PC-9 (cell line): ENCODE measurements at places on chromosomes 4 and X.

DNA sequence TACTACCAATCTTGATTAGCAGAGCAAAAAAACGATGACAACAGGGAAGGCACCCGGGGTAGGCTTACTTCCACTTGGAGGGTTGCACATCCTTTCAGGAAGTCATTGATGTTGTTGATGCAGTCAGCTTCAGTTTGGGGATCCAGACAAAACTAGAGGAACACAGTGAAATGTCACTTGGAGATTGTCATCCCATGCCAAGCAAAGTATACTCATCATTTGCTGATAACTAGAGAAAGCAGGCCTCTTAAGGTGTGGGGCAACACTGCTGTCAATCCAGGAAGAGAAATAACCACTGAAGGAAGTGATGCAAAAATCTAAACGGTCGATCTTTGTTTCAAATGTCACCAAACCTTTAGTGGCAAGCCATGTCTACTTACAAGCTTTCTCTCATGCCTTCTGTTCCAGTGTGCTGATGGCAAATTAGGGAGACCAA is 1.4 kb downstream of the ARHGEF6 start:
- DNase-seq: no peak

DNA sequence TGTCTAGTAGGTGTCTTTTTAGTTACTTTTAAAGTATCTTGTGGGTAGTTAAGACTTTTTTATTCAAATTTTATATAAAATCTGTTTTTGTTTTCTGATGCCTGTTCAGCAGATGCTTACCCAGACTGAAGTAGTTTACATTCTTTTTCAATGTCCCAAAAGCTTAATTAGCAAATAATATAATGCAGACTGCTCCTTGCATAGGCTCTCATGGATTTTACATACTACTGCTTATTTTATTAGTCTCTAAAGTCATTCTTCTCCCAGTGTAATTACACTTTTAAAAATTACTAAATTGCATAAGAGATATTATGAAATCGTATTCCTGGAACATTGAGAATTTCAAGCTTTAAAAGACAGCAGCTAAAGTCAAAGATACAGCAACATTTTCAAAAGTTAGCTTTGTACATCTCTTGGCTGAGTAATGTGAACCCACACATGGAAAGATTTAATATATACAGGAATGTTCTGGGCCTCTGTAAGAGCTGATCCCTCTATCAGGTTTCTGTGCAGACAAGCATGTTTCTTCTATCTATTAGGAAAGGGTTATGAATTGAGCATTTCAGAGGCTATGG is 148.4 kb upstream of the SPRY1 start:
- no peak for DNase-seq

DNA sequence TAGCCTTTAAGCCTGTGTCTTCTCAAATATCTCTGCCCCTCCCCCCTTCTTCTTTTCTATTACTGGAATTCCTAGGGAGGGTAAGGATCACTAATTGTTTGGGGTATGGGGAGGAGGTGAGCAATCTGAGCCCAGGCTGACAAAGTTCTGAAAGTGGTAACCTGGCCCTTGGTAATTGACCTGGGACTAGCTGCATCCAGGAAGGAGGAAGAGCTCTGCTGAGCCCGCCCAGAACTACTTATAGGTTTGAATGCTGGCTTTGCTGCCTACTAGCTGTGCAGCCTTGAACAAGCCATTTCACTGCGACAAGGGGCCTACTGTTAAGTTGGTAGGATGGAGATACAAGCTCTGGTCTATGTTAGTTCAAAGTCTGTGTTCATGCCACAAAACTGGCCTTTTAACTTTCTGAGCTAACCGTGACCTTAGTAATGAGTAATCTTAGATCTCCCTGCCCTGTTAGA is 37.8 kb downstream of the DGKK start:
- DNase-seq: no peak

GRCh38 chr4:1459722-1460511 is 53.7 kb upstream of the NKX1-1 start:
- no peak for DNase-seq

DNA sequence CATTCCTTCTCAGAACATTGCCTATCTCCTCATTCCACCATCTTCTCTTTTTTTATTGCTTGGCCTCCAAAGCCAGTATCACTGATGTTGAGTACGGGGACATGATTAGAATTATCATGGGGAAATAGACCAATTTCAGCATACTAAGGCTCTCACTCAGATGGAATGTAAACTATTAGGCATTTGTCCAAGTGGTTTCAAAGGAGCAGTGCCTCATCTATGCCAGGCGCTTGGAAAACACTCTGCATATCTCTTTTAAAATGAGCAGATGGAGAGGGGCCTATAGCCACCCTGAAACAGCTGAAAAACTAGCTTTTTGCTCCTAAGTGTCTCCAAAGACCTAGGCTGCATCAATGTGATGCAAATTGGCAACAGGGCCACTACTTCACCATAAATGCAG is 150.8 kb upstream of the DIPK2B start:
- DNase-seq: no peak

- DNase-seq: no peak
Measured at GRCh38 chr4:25873632-25874129, 10.9 kb upstream of the SEL1L3 start.

DNA sequence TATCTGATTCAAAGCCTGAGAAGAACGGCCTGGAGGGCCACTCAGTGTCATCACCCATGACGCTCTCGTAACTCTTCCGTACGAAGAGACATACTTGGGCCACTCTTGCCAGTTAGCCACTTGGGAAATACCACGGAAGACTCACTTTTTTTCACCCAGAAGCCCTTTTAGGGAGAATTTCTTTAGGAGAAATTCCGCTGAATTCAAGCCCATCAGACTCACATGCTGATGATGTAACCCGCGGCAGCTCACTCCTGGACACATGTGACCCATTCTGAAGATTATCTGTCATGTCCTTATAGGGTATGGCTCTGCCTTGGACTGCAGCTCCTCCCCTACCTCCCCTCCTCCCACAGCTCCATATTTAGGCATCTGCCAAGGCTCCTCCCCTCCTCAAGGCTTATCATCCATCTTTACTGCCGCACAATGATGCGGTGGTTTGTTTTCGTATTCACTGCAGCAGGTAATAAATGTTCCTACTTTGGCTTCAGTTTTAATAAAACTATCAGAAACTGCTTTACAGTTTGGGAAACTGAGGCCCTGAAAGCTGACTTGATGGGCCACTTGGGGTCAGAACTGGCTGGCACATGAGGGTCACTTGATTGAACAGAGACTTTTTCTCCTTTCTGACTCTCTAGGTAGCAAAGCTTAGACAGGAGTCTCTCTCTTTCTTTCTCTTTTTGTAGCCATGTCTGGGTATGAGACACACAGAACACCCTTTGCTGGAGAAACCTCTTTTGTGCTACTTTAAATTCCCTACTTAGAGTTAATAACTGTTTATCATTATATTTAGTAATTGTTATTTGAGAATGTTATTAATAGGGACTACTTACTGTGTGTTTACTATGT is 42.1 kb downstream of the RHOH start:
- no peak for DNase-seq

- no peak for DNase-seq
Measured at GRCh38 chr4:174524242-174524641, 2.0 kb upstream of the HPGD start.

DNA sequence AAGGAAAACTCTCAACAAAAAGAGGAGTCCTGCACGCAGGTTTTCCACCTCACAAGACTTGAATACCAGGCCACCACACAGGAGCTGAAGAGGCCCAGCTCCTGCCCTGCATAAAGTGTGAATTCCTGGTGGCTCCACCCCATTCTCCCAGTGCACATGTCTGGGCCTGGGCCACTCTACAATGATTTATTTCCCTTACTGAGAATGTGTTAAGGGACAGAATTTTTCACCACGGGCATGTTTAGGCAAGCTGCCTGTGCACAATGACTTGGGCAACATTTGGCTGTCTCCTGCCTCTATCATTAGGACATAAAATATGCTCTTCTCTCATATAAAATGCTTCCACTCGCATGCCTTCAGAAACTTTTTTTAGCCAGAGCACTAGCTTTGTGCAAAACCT is 197.1 kb downstream of the SLC7A11 start:
- no peak for DNase-seq

DNA sequence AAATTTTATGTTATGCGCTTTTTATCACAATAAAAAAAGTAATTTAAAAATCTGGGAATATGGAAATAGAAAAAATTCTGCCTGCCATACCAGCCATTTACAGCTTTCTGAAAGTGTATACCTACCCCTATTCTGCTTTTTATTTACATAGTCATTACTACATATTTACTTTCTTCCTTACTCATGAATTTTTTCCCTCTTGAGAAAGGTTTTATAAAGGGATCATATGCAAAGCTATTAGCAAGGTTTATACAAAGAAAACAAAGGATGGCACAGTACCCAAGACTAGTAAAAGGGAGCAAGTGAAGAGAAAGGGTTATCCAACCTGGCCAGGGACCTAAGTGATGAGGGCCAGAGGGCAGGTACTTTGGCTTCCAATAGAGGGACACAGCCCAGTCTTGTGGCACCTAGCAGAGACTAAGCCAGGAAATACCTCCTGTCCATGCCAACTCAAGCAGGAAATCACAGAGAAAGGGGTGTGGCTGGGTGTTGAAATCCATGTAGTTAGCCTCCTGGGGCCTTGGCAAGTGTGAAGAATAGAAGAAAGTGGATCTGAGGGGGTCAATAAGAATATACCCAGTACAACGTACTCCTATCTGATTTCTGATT is 207.3 kb upstream of the VEGFC start:
- peak; percentile 46 for DNase-seq

DNA sequence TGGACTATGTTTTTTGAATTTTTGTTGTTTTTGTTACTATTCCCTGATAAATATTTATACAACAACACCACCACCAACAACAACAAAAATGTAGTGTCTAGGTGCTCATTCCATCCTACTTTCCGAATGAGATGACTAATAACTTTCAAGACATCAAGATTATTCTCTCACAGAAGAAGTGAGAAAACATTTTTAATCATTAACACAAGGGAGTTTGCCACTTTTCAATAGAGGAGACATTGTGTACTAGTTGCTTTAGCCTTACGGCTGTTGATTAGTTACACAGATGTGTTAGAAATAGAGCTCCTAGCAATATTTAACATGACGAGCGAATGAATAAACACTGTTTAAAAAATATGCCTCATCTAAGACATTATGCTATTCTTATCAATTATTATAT is 898.8 kb downstream of the C4orf33 start:
- DNase-seq: no peak

GRCh38 chrX:116618546-116618945 is 155.8 kb upstream of the CT83 start:
- no peak for DNase-seq

- no peak for DNase-seq
Measured at GRCh38 chrX:108734426-108734825, 1.9 kb downstream of the IRS4 start.

GRCh38 chr4:189362364-189362763 is 578.3 kb upstream of the FRG1 start:
- no peak for DNase-seq

- DNase-seq: no peak
Measured at GRCh38 chr4:134260126-134260525, 58.5 kb upstream of the PABPC4L start.

DNA sequence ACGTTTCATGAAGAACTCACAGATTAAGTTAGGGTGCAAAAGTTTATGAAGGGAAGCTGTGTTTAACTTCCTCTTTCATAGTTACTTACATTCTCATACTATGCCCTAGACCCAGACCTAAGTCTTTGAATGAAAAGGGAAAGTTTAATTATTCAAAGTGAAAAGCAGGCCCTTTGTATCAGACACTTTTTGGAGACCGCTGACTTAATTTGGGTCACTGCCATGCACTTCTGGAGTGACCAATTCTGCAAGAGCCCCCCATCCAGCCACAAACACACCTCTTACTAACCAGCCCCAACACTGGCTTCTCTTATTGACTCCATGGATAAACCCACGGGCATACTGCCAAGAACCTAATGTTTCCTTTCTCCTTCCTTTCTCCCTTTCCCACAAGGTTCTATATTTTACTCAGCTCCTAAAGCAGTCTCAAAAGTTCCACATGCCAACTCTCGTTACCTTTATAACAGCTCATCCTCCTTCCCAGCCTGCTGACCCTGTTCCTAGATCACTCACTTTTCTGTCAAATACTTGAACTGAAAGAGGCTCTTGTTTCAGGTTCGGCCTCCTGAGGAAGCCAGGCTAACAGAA is 34.5 kb downstream of the ABCE1 start:
- DNase-seq: no peak

DNA sequence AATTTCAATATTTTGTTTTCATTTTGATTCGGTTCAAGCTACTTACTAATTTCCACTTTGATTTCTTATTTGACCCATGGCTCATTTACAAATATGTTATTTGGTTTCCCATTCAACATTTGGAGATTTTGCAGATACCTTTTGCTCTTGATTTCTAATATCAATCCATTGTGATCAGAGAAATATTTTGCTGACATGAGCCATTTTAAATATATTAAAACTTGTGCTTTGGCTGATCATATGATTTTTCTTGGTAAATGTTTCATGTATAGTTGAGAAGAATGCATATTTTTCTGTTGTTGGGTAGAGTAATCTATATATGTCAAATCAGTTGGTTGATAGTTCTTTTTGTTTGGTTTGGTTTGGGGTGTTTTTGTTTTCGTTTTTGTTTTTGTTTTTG is 95.0 kb downstream of the GASK1B start:
- DNase-seq: no peak

- no peak for DNase-seq
Measured at GRCh38 chr4:181911420-181911819, 331.8 kb upstream of the TENM3 start.
